ENCODE measurements at places on chromosomes 16 and 17. TPM values are rescaled to one million over a fixed set of nuclear protein-coding genes. Genes with fewer than 3 reads are reported as not detected.

GRCh38 chr17:65022751-65023700 is 33.5 kb downstream of the GNA13 start:
- H3K36me3 ChIP-seq = no peaks in the 10 kb centered on the region
- no peaks in the 10 kb centered on the region for H3K4me1 ChIP-seq
- H3K4me3 ChIP-seq = no peak overlapping the region
- DNase-seq = no peak
- H3K27me3 ChIP-seq = no peaks in the 10 kb centered on the region

DNA sequence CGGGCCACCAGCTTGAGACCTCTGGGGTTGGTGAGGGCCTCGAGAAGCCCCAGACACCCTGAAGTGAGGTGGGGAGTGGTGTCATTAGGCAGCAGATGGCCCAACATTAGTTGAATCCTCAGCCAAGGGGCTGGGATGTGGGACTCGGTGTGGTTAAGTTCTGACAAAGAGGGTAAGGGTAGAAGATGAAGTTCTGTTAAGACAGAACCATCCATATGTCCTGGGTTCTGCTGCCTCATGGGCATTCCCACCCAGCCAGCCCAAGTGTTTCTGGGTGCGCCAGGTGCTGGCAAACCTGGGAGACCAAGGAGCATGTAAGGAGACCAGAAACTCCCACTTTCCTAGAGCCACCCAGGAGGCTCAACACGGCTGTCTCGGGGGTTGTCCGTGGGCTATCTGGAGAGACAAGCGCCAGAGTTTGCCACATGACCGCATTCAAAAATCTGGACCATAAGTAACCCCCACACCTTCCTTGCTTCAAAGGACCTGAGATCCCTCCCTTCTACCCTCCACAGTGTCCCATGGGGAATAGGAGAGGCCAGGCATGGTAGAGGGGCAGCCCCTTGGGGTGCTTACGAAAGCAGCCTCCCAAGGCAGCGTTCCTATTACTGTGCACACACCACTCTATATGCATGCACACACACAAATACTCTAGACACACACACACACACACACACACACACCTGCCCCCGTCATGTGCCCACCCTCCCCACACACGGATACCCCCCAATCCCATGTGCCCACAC is 128.7 kb downstream of the C16orf78 start:
- no peaks in the 10 kb centered on the region for H3K4me1 ChIP-seq
- H3K36me3 ChIP-seq = no peaks in the 10 kb centered on the region
- H3K27ac ChIP-seq = no peak overlapping the region

DNA sequence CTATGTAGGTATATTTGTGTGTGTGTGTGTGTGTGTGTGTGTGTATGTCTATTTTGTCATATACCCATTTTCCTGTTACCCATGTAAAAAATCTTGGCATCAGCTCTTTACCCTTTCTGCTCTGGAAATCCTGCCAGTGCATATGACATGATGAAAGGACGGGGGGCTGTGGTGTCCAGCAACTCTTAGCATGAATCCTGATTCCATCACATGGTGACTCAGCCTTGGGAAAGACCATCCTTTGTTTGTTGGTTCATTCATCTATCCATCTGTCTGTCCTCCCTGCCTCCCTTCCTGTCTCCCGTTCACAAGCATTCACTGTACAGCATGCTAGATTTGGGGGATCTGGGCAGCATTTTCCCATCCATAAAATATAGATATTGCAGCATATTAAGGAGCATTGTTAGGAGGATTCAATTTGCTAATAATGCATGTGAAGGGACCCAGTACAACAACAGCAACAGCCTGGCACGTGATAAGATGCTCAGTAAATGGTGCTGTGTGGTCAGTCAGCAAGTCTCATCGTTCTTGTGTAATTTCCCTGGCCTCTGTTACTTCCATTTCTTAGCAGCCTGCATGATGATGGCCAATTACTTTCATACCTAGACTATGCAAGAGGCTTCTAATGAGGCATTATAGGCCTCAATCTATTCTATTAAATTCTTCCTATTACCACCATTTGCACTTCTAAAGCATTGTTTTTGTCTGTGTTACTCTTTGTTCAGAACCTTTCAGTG is 191.0 kb downstream of the PRKCA start:
- H3K4me3 ChIP-seq = no peak overlapping the region
- no peaks in the 10 kb centered on the region for H3K36me3 ChIP-seq
- no peak overlapping the region for H3K27ac ChIP-seq
- no peak for DNase-seq
- no peaks in the 10 kb centered on the region for H3K27me3 ChIP-seq
- peaks cover 5% of the 10 kb centered on the region for H3K4me1 ChIP-seq

Gene CACNG1
- not detected for total RNA-seq

DNA sequence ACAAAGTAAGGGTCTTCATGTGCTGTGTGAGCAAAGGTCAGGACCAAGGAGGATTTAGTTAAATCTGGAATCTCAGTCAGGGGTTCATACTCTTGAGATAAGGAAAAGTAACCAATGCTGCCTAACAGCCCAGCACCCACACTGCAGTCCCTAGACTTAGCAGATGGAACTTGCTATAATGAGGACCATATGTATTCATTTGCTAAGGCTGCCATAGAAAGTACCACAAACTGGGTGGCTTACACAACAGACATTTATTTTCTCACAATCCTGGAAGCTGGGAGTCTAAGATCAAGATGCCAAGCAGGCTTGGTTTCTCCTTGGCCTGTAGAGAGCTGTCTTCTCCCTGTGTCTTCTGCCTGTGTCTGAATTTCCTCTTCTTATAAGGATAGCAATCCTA is 20.8 kb downstream of the ZP2 start:
- DNase-seq = no peak
- H3K4me3 ChIP-seq = no peak overlapping the region
- H3K27me3 ChIP-seq = no peaks in the 10 kb centered on the region

- H3K27ac ChIP-seq = no peak overlapping the region
- H3K4me3 ChIP-seq = no peak overlapping the region
- H3K4me1 ChIP-seq = peaks cover 5% of the 10 kb centered on the region
- no peaks in the 10 kb centered on the region for H3K36me3 ChIP-seq
Measured at GRCh38 chr17:146983-147761, 9.8 kb downstream of the SCGB1C2 start.

- no peak overlapping the region for H3K4me3 ChIP-seq
- peak; percentile 58 for DNase-seq
- peaks cover 23% of the 10 kb centered on the region for H3K4me1 ChIP-seq
- no peaks in the 10 kb centered on the region for H3K27me3 ChIP-seq
- H3K36me3 ChIP-seq = no peaks in the 10 kb centered on the region
Measured at GRCh38 chr16:24834459-24835335, 11.1 kb upstream of the SLC5A11 start.

- H3K36me3 ChIP-seq = no peaks in the 10 kb centered on the region
- no peaks in the 10 kb centered on the region for H3K27me3 ChIP-seq
- DNase-seq = no peak
- H3K4me1 ChIP-seq = no peaks in the 10 kb centered on the region
- H3K4me3 ChIP-seq = no peak overlapping the region
- no peak overlapping the region for H3K27ac ChIP-seq
Measured at GRCh38 chr16:65684230-65684629, 562.4 kb upstream of the CDH11 start.

GRCh38 chr17:77312786-77313599 is 172.2 kb downstream of the SEC14L1 start:
- H3K4me1 ChIP-seq = peaks cover 54% of the 10 kb centered on the region
- DNase-seq = peak; percentile 81
- peak overlapping the region; percentile 90 for H3K27ac ChIP-seq
- peaks cover 12% of the 10 kb centered on the region for H3K36me3 ChIP-seq
- no peaks in the 10 kb centered on the region for H3K27me3 ChIP-seq

DNA sequence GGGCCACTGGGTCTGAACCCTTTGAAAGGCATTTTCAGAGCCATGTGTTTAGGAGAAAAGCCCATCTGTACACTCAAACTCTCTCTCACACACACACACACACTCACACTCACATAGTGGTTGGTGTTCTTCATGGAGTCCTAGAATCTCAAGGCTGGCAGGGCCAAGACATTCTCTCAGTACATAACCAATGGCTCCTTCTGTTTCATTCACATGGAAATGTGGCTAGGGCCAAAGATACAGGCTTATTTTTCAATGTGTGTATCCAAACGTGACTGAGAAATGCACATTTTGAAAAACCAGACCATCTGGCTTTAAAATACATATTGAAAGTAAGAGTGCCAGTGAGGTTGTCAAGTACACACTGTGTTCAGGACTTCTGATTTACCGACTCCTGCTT is 59.0 kb upstream of the SALL1 start:
- no peak for DNase-seq
- no peak overlapping the region for H3K4me3 ChIP-seq
- H3K27me3 ChIP-seq = no peaks in the 10 kb centered on the region

Gene ABCC11
- 0.21 TPM for total RNA-seq

Gene CFAP97D1
- 0.18 TPM for total RNA-seq

DNA sequence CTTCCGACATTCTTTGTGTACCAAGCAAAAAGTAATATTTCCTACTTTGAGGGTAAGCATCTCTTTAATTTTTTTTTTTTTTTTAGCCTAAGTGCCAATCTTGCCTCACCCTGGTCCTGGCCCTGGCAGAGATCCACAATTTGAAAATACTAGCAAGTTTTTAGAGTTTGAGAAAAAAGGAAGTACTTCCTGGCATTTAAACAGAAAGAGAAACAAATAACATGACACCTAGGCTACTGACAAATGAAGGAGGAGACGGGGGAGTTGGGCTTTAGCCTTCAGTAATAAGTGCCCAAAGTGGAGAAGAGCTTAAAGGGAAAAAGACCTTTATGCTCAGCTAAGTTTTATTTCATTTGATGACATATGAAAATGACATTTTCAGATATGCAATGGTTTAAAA is 92.8 kb downstream of the HS3ST3A1 start:
- H3K36me3 ChIP-seq = no peaks in the 10 kb centered on the region
- H3K27ac ChIP-seq = no peak overlapping the region
- no peak overlapping the region for H3K4me3 ChIP-seq
- no peaks in the 10 kb centered on the region for H3K27me3 ChIP-seq

GRCh38 chr16:56993204-56993603 is 3.8 kb downstream of the NLRC5 start:
- DNase-seq = no peak
- peaks cover 4% of the 10 kb centered on the region for H3K27me3 ChIP-seq
- 0 out of 2 replicates have a peak, but pooled peaks cover 2% of the 10 kb centered on the region for H3K36me3 ChIP-seq
- H3K27ac ChIP-seq = no peak overlapping the region

DNA sequence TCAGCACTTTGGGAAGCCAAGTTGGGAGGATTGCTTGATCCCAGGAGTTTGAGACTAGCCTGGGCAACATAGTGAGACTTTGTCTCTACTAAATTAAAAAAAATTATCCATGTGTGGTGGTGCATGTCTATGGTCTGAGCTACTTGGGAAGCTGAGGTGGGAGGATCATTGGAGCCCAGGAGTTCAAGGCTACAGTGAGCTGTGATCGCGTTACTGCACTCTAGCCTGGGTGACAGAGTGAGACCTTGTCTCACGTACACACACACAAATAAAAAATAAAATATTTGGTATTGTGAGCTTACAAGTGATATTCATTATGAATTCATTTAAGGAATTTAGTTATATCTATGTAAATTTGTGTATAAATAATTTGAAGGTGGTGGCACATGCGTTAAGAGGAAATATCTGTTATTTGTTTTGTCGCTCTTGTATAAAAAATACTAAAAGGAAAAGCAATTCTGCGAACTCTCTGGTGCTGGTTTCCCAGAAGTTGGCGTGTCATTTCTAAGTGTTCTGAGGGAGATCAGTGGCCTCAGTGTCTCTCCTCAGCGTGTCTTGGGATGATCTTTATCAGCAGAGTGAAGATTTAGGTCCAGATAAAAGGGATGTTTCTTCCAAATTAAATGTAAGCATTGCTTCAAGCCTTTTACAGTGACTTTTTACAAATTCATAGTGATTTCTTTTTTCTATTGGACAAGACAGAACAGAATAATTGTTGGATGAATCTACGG is 187.6 kb downstream of the FTO start:
- H3K27ac ChIP-seq = no peak overlapping the region
- no peak overlapping the region for H3K4me3 ChIP-seq
- H3K27me3 ChIP-seq = no peaks in the 10 kb centered on the region
- no peak for DNase-seq
- H3K36me3 ChIP-seq = no peaks in the 10 kb centered on the region
- peaks cover 45% of the 10 kb centered on the region for H3K4me1 ChIP-seq

Gene EVPLL
- total RNA-seq = not detected

DNA sequence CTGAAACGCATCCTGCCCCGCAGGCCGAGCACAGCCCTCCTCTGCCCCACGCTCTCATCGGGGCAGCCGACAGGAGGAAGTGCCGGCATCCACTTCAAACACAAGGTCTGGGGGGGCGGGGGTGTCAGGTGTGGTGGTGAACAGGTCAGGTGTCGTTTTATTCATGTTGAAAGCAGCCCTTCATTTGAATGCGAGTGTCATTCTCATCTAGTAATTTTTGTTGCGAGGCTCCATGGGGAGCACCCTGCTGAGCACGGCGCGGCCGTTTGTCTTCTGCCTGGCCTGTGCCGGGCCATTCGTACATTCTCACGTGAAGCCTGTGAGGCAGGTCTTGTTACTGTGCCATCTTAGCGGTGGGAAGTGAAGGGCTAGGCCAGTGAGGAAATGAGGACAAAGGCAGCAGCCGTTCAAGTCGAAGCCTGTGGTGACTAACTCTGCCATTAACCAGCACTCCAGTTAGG is 1.9 kb downstream of the ACSF3 start:
- DNase-seq = no peak
- peaks cover 4% of the 10 kb centered on the region for H3K27me3 ChIP-seq
- H3K4me3 ChIP-seq = no peak overlapping the region

Gene ZNF423
- total RNA-seq = 0.20 TPM

- H3K27me3 ChIP-seq = no peaks in the 10 kb centered on the region
- H3K27ac ChIP-seq = no peak overlapping the region
- no peaks in the 10 kb centered on the region for H3K4me1 ChIP-seq
Measured at GRCh38 chr17:79113699-79114457, 39.3 kb downstream of the ENGASE start.

- no peak overlapping the region for H3K4me3 ChIP-seq
- no peaks in the 10 kb centered on the region for H3K27me3 ChIP-seq
- DNase-seq = no peak
- H3K36me3 ChIP-seq = peaks cover 8% of the 10 kb centered on the region
- H3K27ac ChIP-seq = no peak overlapping the region
Measured at GRCh38 chr17:41885733-41886132, 20.5 kb upstream of the KLHL11 start.

Gene ZPBP2
- not detected for total RNA-seq

GRCh38 chr16:60989592-60989991 is 1046.6 kb downstream of the CDH8 start:
- no peak for DNase-seq
- H3K27ac ChIP-seq = no peak overlapping the region
- H3K27me3 ChIP-seq = no peaks in the 10 kb centered on the region
- H3K4me1 ChIP-seq = no peaks in the 10 kb centered on the region

DNA sequence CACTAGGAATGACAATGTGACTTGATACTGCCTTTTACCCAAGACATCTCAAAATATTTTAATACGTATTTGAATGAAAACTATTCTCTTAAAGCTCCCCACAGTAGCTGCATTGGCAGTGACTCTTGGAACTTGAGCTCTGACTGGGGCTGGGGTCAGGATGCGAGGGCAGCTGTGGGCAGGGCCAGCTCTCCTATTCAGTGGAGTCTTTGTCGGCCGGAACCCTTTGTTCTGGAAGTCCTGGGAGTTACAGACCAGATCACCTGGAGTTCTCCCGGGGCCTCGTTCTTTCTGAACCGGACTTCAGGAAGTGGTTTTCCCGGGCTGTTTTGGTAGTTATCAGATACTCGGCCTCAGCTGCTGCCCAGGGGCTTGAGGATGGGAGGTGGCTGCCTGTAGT is 84.9 kb downstream of the NPIPB11 start:
- DNase-seq = no peak
- no peaks in the 10 kb centered on the region for H3K36me3 ChIP-seq
- no peaks in the 10 kb centered on the region for H3K4me1 ChIP-seq
- H3K4me3 ChIP-seq = no peak overlapping the region

Gene KCNJ2
- total RNA-seq = 0.70 TPM

Gene TNK1
- total RNA-seq = 6.4 TPM

Gene TMEM88
- total RNA-seq = 3.2 TPM

Gene COG1
- total RNA-seq = 37.3 TPM

All from Caco-2 (cell line).